ENCODE measurements at places on chromosomes 6 and 20.

DNA sequence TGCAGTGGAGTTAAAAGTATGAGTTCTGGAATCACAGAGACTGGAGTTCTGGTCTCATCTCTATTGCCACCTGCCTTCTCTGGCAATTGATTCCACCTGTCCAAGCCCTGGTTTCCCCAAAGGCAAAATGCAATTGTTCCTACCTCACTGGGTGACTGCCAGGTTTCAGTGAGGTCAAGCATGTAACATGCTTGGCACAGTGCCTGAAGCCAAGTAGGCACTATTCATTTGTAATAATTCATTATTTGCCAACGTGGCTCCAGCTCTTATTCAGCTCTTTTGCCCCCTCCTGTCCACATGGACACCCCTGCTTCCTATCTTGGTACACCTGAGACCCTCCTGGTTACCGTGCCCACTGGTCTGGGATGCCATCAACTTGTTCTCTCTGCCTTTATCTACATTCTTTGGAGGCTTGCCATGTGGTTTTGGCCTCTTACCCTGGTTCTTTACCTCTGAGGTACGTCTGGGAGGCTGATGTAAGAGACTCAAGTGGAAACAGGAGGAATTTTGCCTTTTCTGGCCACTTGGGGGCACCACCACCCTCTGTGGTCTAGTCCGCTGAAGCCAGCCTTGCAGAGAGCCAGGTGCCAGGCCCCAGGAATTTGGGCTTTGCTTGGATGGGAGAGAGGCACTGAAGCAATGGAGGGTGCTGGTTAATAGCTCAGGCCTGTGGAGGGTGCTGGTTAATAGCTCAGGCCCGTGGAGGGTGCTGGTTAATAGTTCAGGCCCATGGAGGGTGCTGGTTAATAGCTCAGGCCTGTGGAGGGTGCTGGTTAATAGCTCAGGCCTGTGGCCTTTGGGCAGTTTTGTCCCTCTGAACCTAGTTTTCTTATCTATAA, 1.7 kb downstream of the KCNK15 start:
- peak; percentile 64 for DNase-seq

DNA sequence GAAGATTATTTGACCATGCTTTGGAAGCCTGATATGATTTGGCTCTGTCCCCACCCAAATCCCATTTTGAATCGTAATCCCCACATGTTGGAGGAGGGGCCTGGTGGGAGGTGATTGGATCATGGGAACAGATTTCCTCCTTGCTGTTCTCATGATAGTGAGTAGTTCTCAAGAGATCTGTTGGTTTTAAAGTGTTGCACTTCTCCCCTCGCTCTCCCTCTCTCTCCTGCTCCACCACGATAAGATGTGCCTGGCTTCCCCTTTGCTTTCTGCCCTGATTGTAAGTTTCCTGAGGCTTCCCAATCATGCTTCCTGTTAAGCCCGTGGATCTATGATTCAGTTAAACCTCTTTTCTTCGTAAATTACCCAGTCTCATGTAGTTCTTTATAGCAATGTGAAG, 21.7 kb upstream of the FAM217A start:
- DNase-seq = no peak

- no peak for DNase-seq
Measured at GRCh38 chr6:116271149-116271708, 8.5 kb downstream of the TSPYL1 start.

GRCh38 chr6:134607411-134607810, 289.5 kb upstream of the SGK1 start:
- DNase-seq = no peak

DNA sequence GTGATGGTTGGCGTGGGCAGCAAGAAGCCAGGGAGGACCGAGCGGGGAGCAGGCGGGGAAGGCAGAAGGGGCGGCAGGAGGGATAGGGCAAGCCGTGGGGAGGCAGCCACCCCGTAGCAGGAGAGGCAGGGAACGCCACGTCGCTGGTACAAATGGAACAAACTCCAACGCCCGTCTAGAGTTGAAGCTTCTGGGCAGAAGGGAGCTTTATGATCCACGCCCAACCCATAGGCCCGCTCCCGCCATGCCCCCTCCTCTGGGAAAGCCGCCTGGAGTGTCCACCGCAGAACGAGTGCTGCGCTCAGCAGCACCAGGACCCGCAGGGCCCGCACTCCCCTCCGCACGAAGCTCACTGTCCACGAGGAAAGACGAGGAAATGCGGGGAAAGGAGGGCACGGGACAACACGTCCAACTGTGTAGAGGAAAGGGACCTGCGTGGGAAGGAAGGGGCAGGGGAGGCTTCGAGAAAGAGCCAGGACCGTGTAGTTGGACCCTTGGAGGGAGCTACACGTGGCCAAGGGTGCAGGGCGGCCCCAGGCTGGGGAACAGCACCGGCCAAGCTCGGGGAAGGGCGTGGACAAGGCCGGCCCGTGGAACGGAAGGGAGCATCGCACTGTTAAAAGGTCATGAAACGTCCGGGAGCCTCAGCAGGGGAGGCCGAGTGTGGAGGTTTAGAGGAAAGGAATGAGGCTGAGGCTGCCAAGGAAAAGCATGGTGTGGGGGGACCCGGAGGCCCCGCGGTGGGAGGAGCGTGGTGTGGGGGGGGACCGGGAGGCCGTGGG, 204.0 kb downstream of the DLL1 start:
- no peak for DNase-seq

- DNase-seq = no peak
Measured at GRCh38 chr6:137123078-137123477, 50.4 kb downstream of the IL22RA2 start.

DNA sequence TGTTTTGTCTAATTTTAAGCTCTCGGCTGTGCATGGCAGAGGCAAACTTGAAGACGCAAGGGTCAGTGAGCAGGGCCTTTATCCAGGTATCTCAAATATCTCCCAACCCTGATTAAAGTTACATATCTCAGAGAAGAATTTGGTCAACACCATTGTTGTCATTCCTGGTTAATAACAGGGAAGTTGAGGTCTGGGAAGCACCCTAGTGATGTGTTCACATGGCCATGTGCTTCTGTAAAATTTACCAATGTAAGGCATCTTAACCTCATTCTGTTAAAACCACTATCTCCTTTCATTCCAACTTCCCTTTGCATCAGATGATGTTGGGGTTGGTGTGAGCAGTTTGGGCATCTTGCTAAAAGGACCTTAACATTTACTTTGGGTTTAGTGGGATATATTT, 4.0 kb upstream of the FAM110A start:
- no peak for DNase-seq

DNA sequence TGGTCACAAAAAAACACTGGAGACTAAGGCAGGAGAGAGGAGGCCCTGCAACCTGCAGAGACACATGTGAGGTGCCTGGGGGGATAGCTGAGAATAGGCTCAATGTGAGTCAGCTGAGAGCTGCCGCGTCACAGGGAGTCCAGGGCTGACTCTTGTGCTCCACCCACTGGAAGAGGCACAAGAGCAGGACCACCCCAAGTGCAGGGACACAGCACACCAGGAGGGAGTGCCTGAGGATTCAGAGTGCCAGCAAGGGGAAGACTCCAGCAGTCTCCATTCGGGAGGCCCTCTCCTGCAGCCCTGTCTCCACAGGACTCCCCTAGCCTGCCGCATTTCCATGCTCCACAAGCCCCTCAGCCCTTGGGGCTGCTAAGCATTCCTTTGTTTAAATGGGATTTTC, 105.5 kb downstream of the HUS1B start:
- DNase-seq = no peak

DNA sequence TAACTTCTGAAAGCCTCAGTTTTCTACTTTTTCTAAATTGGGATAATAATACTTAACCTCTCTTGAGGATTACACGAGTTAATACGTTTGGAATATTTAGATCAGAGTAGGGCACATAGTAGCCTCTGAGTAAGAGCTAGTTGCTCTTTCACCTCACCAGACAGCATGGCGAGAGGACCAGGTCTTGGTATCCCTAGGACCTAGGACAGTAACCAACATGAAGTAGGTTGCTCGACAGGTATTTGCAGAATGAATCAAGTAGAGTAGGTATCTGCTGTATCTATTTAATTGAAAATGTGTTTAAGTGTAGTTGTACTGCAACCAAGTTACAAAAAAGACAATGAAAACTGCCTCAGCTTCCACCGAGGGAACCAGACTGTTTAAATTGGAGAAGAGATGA, 1.4 kb downstream of the CDC5L start:
- DNase-seq = no peak

DNA sequence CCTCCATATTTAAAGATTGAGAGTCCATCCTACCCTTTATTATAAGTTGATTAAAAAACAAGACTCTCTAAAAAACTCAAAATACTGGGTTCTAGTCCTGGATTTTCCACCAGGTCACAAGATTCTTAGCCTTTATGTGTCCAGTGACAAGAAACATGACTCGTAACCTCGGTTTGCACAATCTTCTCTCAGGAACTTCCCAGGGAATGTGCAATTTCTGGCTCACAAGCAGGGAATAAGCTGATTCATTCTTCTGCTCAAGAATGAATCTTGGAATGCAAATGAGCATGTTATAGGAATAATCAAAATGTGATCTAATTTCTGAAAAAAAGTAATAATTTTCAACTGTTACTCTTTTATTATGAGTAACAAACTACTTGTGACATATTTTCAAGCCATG, 45.1 kb downstream of the OGFRL1 start:
- DNase-seq = no peak

DNA sequence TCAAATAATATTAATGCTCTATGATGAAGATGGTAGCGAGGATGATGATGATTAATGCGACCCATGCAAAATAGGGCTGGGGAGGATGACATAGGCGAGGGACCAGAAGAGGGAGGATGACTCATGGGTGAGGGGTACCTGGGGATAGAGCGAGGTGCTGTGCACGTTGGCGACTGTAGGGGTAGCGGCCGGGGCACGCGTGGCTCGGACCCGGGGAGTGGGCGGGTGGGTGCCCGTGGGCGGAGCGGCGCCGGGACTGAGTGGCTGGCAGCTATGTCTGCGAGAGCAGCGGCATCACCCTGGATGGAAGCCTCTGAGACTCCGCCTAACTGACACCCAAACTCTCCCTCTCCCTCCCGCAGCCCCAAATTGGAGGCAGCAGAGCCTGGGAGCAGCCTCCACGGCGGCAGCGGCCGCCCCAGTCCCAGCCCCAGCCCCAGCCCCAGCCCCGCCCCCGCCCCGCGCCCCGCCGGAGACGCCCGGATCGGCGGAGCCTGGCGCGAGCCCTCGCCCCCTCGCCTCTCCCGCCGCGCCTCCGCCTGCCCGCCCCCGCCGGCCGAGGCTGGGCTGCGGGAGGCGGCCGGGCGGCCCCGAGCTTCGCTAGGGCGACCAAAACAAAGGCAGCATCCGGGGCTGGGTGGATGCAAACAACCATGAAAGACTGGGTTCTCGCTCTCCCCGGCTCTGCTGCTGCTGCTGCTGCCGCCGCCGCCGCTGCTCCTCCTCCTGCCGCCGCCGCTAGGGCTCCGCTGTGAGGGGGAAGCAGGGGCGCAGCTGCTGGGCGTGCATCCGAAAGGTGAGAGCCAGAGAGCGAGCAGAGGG, at the start of gene RIMS1:
Gene RIMS1, plus strand, starts transcription at position 367 of the 822 bp plus-strand sequence. CDS start 474 bp downstream, outside the sequence.
- DNase-seq = no peak

DNA sequence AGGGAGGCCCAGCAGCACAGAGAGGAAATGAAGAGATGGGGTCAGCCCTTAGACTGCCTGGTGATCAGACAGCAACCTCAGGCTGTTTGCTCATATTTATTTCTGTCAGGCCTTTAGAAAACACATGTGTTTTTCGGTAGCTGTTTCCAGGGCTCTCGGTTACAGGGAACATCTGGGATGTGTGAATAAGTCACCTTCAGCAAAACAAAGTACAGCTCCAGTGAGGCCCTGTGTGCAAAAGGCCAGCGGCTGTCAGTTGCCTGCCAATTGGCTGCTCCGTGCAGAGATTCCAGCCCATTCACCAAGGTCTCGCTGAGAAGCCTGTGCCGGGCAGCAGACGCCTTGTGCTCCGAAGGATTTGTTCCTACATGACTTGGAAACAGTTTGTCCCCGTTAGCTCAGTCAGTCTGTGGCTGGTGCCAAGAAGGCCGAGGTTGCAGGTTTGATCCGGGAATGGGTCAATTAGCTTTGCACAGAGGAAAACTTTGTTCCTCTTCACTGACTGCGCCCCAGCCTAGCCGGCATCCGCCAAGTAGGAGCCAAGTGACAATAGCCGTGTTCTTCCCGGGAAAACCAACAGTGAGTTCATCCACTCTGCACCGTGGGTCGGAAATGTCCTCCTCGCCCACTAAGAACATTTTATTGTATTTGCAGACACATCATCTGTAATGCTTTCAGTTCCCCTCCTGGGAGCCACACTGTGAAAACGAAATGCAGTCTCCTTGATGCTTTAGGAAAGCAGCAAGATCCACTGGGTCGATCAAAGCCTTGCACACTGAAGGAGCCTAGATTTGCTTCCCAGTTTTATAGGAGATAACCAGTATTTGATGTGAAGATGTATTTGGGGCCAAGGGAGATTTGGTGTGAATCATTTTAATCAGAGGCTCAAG, 315.4 kb upstream of the CDYL start:
- DNase-seq = no peak

DNA sequence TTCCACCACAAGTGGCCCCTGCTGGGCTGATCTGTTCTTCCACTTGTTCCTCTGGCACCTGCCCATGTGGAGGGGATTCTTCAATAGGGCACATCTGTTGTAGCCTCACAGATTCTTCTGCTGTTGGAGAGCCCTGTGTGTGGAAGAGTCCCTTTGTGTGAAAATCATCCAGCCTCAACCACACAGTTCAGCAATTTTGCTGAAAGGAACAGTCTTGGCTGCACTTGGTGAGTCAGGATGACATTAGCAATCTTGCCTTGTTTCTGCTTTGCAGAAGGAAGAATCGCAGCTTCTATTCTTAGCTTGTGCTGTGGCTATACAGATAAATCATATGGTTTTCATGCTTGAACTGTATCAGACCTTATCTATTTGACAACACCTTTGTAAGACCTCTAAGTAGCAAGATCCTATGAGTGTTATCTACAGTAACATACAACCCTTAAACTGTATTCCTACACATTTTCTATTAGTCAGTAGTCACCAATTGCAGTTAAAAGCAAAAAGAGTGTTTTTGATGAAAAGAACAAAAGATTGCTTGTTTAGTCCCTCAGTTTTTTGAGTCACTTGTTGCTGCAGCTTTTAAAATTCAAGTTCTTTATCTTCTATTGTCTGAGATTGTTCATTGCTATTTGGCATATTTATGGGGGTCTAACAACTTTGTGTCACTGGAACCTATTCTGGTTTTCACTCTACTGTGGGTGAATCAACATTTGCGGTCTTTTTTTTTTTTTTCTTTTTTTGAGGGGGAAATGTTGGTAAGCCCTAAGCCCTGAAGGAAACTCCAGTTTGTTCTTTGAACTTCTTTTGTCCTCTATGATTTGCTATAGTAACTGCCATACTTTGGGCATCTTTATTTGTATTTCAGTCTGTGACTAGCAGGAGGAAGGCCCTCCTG, 231.6 kb downstream of the TFAP2B start:
- DNase-seq = no peak

DNA sequence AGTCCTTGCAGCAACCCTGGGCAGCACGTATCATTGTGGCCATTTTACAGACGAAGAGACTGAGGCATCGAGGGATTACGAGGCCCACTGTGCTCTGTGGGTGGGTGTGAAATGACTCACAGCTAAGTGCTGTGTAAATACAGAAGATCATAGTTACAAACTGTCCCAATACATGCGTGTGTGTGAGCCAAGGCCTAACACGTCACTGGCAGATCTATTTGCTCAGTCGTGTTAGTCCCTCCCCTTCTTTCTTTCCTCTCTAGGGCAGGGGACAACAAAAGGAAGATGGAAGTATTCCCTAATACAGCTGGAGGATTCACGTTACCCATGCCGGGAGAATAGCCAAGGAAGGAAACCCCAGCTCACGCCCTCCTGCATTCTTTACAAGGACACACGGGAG, 175.9 kb downstream of the CDC5L start:
- DNase-seq = no peak
